ENCODE measurements at places on chromosomes 7 and 10.
A peak's percentile ranks its signal among the peaks of the same experiment; 100 is the strongest.

GRCh38 chr10:1057106-1057657 lies 997 bp downstream of the WDR37 start:
- DNase-seq, result peak; percentile 76

- DNase-seq, result no peak
Observed at GRCh38 chr7:133039614-133040013, 42.3 kb downstream of the CHCHD3 start.

GRCh38 chr7:24869572-24869971 lies 110.4 kb downstream of the OSBPL3 start:
- no peak for DNase-seq

DNA sequence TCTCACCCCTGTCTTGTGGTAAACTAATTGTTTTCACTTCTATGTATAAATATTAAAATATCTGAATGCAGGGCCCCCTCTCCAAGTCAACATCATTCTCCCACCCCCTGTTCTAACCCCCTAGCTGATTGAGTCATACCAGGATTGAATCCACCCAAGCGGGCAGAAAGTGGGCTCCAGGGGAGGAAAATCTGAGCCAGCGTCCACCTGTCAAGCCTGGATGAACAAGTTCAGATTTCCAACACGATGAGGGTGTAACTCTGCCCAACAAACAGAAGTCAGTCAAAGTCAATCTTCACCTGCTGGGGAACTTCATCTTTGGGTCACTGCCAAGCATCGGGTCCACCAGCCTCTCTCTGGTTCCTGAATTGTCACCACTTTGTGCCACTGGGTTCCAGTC lies 162.9 kb upstream of the CELF2 start:
- DNase-seq, result no peak

GRCh38 chr10:9898633-9899395 lies 1118.9 kb upstream of the CELF2 start:
- no peak for DNase-seq
